ENCODE measurements at places on chromosomes 2 and 18. TPM values are rescaled to one million over a fixed set of nuclear protein-coding genes. Genes with fewer than 3 reads are reported as not detected.

Gene CYP1B1
- total RNA-seq, result 1.9 TPM

Gene MATN3
- total RNA-seq, result 1.3 TPM

Gene RAPGEF4
- 27.5 TPM for total RNA-seq

Gene KCNIP3
- total RNA-seq, result 15.3 TPM

Gene AQP4
- 57.9 TPM for total RNA-seq

Gene GCFC2
- 31.3 TPM for total RNA-seq

Gene SERPINB12
- not detected for total RNA-seq

Gene TLX2
- total RNA-seq, result not detected

Gene MAP3K19
- total RNA-seq, result 1.6 TPM

Gene L3MBTL4
- 13.1 TPM for total RNA-seq

Gene TAF4B
- total RNA-seq, result 3.4 TPM

Gene SPHKAP
- total RNA-seq, result 51.3 TPM

Gene DAW1
- total RNA-seq, result 2.5 TPM

Gene BIRC6
- 456 TPM for total RNA-seq

Gene HEATR5B
- 137 TPM for total RNA-seq

Gene LIPG
- total RNA-seq, result 25.7 TPM

Gene ZBTB7C
- total RNA-seq, result 0.94 TPM

Gene BUB1
- total RNA-seq, result 16.6 TPM

Gene MC5R
- 5.0 TPM for total RNA-seq

Gene UGT1A3
- total RNA-seq, result not detected

Gene ACTG2
- total RNA-seq, result not detected

Gene FBLN7
- 2.5 TPM for total RNA-seq

Data from parietal lobe (tissue), 2 donors.